ENCODE measurements at places on chromosomes 5 and 9.

DNA sequence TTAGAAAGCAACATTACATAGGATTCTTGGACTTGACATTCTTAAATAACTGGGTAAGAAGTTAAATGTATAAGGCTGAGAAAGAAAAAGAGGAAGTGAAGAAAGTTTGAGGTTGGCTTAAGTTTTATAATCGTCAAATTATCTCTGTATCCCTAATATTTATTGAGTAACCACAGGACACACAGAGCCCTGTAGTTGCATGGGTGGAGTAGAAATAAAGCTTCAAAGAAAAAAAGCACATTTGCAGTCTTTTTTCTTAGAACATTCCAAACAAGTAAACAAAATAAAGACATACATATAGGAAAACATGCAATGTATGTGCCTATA lies 137.0 kb downstream of the CCDC192 start:
- no peak for DNase-seq

DNA sequence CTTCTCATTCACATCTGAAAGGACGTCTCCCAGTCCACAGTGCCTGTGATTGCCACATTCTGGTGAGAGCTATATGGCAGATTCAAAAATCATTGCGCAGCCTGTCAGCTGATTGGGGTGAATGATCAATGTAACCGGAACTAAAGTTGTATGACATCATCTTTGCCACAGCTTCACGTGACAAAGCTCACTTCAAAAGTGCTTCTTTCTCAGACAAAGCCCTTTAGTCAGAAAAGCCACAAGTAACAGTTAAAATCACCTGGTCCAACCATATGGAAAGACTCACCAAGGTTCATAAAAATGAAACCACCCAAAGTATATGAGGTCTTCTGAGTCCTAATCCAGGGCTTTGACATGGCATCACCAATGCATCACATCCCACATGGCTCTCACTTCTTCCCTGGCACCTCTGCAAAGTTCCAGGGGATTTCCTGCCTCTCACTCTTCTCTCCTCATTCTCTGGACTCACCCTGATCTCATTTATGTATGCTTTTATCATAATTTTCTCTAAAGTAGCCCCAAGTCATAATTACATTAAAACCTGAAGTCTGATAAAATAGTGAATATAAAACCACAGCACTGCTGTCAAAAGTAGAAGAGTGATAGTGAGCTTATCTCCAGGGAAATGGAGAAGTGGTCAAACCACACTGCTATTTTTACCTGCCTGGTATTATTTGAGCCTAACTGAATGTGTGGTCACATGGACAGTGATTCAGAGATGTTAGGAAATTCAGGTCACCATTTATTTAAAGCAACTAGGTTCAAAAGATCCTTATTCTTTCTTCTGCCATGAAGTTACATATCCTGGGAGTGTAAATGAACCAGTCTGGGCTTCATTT lies 193.1 kb upstream of the PTGER4 start:
- DNase-seq = peak; percentile 14

- no peak for DNase-seq
Observed at GRCh38 chr5:177327539-177328522, 16.1 kb upstream of the MXD3 start.

GRCh38 chr5:1227667-1228066 lies 2.5 kb downstream of the SLC6A18 start:
- no peak for DNase-seq

DNA sequence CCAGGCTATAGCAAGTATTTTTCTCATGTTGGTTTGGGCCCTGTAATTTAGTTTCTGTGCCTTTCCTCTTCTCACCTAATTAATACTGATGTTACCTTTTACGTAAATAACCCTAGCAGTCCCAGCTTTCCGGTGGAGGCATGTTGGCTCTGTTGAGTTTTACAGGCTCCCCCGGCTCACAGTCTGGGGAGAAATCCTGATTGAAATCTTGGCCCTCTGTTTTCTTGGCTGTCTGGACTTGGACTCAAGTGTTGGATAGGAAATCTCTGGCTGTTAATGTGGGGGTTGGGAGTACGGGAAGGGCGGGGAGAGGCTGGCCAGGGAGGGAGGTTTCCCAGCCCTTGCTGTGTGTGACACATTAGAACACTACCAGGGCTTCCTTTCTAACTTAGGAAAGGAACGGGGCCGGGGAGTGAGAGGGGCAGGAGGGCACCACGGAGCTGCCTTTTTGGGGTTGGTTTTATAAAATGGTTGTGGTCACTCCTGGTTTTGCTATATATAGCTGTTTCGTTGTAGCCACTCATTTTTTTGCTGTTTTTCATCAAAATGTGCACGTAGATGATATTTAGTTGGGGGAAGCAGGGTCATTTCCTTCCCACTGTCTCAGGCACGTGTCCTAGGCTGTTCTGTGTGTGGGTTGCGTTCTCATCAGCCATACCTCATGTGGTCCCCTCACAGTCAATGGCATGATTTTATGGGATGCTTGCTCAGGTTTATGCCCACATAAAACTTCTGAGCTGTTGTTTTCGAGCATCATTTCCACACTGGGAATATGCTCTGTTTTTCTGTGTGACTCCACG lies 11.0 kb downstream of the TRIO start:
- no peak for DNase-seq

- DNase-seq = no peak
Observed at GRCh38 chr5:66777868-66778267, 181.7 kb downstream of the MAST4 start.

DNA sequence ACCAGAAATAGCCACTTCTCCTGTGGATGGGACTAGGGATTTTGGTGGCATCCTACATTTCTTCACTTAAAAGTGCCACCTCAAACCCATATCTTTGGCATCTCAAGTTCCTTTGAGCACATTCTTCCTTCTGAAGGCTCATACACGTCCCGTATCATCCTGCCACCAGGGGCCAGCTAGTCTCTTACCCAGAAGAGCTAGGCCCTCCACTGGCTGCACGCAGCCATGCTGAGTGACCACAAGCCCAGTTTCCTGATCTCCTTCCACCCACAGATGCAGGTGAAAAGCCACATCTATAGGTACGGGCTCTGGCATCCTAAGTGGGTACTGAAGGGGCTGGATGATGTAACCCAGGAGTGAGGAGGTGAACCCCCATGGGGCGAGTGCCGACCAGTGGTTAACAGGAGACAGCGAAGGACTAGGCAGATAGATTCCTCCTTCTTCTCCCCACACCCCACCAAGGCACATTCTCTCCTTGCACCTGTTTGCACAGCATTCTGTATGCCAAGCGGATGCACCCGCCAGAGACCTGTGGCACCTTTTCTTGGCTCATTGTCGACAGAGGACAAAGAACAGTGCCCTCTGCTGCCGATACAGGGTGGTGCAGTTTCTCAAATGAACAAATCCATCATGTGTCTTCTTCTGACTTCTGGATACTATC lies 14.4 kb upstream of the SCGB3A1 start:
- DNase-seq = peak; percentile 27

GRCh38 chr5:73763300-73764032 lies 137.5 kb downstream of the ARHGEF28 start:
- no peak for DNase-seq

- DNase-seq = no peak
Observed at GRCh38 chr5:32233696-32234447, 59.8 kb upstream of the GOLPH3 start.

DNA sequence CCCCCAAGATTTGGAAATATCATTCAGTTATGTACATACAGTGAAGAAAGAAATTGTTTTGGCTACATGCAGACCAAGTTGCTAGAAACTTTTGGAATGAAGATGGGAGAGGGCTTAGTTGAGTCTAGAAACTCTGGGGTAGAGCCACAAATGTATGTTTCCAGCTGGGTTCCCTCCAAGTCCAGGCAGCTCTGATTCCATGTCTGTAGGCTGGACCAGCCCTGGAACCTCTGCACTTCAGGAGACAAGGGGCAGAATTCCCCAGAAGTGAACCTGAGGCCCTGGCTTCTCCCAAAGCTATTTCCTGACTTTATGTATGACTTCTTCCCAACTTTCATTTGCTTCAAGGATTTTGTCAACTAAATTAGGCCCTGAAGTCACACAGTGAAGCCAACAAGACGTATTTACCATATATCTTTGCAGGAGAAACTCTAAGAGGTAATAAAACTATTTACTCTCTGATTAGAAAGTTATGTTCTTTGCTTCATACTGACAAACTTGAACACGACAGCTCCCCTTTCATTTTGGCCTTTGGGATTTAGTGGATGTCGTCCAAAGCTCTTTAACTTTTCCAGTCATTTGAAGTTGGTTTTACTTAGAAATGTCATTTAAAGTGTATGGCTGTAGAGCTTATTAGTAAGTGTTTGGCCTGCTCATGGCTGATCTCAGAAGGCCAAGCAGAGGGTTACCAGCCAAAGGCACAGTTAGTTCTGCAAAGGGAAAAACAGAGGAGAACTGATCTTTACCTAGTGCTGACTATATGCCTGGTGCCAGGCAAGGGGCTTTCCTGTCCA lies 152.0 kb upstream of the SLC28A3 start:
- no peak for DNase-seq

DNA sequence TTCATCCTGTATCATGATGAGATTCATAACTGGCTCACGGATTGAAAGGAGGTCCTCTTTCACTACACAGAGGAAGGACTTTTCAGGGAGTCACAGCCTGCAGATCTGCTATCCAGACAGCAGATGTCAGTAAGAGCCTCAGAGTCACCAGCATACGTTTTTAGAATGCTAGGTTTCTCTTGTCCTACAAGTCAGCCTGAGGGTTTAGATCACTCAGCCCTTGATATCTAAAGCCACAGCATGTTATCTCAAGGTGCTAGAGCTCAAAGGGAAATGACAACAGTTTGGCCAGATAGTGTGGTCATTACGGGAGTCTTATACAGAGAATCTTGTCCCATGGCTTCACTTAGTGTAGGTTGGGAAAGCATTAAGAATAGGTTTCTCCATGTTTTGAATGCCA lies 30.9 kb upstream of the SLC46A2 start:
- DNase-seq = no peak

GRCh38 chr9:12718482-12719026 lies 25.4 kb downstream of the TYRP1 start:
- DNase-seq = no peak

GRCh38 chr9:92206488-92206887 lies 87.0 kb downstream of the IARS1 start:
- DNase-seq = no peak

- no peak for DNase-seq
Observed at GRCh38 chr5:880816-881550, 11.6 kb downstream of the BRD9 start.

DNA sequence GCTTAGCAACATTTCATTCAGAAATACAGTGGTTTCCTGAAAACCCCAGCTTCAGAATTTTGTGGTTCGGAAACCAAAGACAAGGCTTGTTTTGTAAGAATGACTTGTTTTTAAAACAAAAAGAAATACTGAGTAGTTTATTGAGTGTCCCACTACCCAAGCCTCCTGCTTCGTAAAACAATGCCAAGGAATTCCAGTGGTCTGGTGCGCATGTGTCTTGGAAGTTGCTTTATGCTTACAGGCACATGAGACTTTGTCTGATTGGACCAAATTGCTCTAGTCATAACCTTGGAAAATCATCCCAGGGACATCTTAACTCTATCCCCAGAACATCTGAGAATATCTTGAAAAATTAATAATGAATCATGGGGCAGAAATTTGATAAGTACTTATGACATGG lies 77.1 kb upstream of the FST start:
- no peak for DNase-seq

- DNase-seq = no peak
Observed at GRCh38 chr5:117665121-117665520, 1090.5 kb upstream of the SEMA6A start.

DNA sequence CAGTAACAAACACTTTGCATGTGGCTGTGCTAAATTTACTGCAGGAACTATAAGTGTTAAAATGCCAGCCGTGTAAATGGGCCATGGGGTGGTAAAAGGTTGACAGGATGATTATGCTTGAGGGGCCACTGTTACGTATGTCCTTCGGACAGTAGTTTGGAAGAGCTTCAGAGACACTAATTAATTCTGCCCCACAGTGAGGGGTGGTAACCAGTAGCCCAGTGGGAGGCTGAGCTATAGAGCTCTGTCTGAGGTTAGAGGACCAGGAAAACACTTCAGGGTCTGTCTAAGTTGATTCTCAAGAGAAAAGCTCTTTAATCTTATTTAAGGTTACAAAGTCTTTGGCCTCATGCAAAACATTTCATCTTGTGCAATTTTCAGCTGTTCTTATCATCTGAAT lies 176.6 kb downstream of the DMRTA1 start:
- no peak for DNase-seq

DNA sequence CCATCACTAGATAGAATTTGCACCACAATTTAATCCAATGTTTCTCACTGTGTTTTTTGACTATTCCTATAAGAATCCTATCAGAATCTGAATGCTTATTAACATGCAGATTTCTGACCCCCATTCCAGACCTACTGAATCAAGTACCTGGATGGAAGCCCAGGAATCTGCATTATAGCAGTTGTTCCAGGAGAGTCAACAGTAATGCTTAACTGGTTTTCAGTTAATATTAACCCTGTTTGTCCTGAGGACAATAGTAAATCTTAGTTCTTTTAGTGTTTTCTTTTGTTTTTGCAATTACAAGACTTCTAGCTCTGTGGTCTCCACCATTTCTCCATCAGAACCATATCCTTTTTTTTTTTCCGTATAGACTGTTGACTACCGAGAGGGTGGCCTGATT lies 168.2 kb downstream of the SREK1 start:
- no peak for DNase-seq

DNA sequence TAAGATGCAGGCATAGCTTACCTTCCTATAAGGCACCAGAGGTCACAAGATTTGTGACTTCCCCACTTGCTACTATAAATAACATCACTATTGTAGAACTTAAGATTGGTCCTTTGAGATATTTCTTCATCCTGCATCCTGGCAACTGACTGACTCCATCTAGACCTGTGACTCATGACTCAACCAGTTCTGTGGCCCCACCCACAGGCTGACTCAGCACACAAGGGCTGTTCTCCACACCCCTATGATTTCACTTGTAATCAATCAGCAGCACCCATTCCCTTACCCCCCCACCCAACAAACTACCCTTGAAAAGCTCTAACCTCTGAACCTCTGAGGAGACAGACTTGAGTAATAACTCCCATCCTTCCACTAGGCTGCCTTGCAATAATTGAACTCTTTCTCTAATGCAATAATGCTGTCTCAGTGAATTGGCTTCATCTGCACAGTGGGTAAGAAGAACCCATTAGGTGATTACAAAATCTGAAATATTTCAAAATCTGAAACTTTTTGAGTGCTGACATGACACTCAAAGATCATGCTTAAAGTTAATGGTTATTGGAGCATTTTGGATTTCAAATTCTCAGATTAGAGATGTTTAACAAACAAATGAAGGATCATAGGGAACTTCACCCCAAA lies 296.7 kb downstream of the ARL15 start:
- DNase-seq = peak; percentile 4

GRCh38 chr5:178327931-178328711 lies 95.5 kb upstream of the PHYKPL start:
- DNase-seq = no peak

DNA sequence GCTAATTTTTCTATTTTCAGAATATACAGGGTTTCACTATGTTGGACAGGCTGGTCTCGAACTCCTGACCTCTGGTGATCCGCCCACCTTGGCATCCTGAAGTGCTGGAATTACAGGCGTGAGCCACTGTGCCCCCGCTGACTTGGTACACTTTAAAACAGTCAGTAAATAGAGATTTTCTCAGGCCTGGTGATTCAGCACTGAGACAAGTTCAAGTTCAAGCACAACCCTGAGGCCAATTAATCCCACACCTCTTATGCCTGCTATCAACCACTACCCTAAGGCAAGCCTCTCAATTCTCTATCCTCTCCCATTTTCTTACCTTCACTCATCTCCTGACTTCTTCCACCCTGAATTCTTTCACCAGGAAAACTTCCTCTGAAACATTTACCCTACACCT lies 18.9 kb downstream of the MUSK start:
- DNase-seq = no peak

- no peak for DNase-seq
Observed at GRCh38 chr5:6660688-6661087, 27.4 kb downstream of the SRD5A1 start.

GRCh38 chr5:43774881-43775399 lies 172.0 kb downstream of the NNT start:
- DNase-seq = no peak

All from stimulated activated CD4-positive, alpha-beta T cell treated with anti-CD3 and anti-CD28 coated beads, Interleukin-12 subunit alpha, Interleukin-12 subunit beta, amount 100 ng/mL, for 24 hours (primary cell).